Vagina (tissue), 2 donors: ENCODE measurements at places on chromosomes 4 and X.

- no peak for DNase-seq
Observed at GRCh38 chr4:149572716-149573115, 242.9 kb downstream of the IQCM start.

DNA sequence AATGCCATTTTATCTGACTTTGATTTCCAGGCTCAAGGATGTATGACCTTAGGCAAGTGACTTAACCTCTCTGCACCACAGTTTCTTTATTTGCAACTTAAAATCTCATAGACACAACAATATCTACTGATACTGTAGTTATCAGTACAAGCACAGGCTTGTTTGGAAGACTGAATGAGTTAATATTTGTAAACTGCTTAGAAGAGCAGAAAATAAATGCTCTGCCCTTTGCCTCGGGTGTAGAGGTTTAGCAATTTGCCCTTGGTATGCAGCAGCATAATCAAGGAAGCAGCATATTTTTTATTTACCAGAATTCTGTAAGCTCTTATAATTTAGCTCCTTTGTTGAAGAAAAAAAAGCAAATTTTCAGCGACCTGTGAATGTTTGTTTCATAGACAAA, 2.9 kb upstream of the CXCL1 start:
- DNase-seq = no peak

GRCh38 chr4:165758086-165758485, 115.0 kb upstream of the TLL1 start:
- DNase-seq = no peak

- no peak for DNase-seq
Observed at GRCh38 chrX:148500423-148501385, at the start of gene AFF2. AFF2 (plus strand) TSS chrX:148500617; CDS start chrX:148501098, 481 bp downstream.

GRCh38 chr4:16597845-16598596, 300.4 kb downstream of the LDB2 start:
- no peak for DNase-seq

GRCh38 chrX:31715675-31716074, 643.8 kb upstream of the FTHL17 start:
- no peak for DNase-seq

DNA sequence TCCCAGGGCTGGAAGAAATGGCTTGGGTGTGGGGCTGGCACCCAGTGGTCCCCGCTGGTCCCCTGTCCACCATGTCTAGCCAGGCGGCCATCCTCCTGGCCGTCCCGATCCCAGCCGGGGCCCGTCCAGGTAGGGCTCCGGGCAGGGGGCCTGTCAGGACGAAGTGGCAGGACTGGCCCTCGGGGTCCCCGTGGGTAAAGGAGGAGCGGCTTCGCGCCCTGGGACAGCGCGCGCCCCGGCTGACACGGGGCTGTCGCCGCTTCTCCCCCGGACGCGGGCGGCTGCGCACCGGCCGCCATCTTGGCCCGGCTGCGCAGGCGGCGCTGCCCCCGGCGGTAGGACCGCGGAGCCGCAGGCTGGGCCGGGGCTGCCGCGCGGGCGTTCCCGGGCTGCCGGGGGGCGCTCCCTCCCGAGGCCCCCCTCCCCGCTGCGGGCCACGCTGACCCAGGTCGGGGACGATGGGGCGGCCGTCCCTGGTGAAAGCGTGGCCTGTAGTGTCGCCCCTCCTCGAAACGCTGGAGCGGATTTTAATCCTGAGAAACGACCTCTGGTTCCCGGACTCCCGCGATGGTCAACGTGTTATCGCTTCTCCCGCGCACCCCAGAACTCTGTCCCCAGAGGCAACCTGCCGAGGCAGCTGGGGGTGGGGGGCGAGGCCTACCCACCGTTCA, 60.4 kb upstream of the BCOR start:
- no peak for DNase-seq

DNA sequence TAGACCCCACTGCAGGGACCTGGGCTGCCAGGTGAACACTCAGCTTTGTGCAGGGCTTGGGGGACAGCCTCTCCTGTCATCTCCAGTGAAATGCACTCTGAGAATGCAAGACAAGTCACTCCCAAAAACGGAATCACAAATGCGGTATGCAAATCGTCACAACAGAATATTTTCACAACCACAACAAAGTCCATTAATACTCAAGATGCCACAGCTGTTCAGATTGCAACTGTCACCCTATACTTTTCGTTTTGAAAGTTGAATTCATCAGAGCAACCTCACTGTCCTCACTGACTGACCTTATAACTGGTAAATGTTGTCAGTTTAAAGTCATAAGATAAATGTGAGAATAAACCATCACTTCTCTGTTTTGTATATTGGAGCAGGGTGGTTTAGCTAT, 16.6 kb downstream of the JAKMIP1 start:
- no peak for DNase-seq

- DNase-seq = no peak
Observed at GRCh38 chrX:4844376-4844775, 1130.9 kb upstream of the PRKX start.

DNA sequence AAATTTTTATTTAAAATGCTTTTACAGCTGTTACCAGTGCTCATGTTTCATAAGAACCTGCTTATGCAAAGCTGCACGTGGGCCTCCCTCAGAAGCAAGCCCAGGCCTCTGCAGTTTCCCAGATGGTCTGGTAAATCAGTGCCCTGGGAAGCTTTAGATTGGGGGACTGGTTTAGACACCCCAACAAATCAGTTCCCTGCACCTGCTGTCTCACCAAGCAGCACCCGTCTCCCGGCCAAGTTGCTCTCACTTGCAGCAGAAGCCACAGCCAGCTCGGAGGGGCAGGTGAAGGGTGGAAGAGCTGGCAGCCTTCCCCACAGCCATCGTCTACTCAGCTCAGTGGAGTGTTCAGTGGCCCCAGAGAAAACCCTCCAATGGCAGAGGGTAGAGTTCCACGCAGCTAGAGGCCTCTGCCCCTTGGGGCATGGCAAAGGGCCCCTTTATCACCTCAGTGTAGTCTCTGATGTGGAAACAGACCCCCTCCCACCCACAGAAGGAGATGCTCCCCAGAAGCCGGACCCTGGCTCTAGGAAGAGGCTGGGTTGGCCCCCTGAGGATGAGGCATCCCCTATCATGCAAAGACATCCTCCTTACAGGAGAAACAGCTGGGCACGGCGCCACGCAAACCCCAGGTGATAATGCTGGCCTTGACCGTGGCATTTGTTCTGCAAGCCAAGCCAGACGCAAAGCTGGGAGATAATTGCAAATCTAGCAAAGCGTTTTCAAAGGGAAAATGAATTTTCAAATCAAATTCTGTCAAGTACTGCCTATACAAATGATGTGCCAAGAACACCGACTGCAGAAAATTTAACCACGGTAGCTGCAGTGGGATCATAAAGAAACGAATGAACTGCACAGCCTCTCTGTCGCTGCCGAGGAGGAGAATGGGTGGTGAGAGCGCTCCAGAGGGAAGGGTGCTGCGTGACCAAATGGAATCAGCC, 51.9 kb downstream of the ZFYVE28 start:
- no peak for DNase-seq

- no peak for DNase-seq
Observed at GRCh38 chr4:188941524-188942119, 802.4 kb downstream of the TRIML1 start.

GRCh38 chr4:92447255-92447905, 143.6 kb downstream of the GRID2 start:
- DNase-seq = no peak

- no peak for DNase-seq
Observed at GRCh38 chrX:5708251-5708650, 520.4 kb downstream of the NLGN4X start.

DNA sequence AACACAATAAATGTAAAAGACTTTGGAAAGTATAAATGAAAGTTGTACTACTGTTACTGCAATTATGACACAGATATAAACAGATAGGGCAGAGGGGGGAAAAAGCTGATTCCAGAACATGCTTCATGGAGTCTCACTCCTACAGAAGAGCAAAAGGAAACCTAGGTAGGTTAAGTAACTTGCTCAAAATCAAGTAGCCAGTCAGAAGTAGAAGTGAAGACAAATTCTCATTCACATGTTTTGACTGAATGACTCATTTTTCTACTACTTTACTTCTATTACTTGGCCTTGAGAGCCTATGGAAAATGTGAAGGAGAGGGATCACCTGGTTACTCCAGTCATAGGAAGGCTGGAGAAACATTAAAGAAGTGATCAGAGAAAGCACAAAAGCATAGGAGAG, 23.6 kb upstream of the RASGEF1B start:
- no peak for DNase-seq

DNA sequence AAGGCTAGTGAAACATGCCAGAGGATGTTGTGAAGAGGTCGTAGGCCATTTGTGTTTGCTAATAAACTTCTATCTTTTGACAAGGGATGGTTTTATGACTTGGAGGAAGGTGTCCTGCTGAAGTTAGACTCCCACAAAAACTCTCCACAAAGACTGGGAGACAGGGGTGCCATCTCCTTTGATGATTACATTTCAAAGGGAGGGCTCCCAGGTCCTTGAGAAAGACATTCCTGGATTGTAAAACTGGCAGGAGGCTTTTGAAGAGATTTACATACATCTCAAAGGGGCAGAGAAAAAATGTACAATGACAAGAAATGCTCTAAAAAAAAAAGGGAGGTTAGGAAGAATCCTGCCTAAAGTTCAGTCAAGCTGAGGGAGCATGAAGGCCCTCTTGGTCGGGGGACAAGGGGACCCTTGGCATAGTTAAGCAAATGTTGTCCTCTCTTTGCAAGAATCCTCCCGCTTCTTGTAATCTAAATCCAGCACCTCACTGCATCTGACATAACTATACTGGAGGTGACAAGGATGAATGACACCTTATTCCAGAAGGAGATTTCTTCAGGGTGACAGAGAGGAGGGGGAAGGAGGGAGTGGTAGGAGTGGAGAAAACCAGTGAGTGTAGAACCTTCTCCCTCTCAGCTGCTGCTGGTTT, 41.1 kb upstream of the MGST2 start:
- no peak for DNase-seq

DNA sequence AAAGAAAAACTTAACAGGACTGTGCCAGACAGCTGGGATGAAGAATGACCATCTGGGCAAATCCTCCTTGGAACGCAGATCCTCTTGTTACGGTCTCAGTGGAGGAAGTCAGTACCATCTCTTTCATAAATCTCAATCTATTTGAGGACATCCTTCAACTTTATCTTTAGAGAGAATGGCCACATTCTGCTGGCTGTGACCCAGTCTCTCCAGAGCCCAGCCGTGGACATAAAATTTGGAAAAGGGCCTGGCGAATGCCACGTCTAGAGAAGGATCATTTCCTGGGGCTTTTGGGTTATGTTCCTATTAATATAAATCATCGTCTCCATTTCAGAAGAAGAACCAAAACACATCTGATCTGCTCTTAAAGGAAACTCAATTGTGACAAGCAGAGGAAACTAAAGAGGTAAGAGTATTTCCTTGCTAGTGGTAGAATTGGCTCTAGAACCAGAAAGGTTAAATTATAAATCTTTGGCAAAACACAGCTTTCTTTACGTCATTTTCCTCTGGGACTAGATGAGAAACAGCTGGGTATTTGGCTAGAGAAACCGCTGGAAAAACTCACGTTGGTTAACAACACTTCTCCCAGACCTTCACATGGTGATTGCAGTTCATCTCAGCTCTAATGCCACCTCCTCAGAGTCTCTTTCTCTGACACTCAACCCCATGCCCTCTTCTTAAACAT, 164.7 kb downstream of the CHIC2 start:
- DNase-seq = no peak

DNA sequence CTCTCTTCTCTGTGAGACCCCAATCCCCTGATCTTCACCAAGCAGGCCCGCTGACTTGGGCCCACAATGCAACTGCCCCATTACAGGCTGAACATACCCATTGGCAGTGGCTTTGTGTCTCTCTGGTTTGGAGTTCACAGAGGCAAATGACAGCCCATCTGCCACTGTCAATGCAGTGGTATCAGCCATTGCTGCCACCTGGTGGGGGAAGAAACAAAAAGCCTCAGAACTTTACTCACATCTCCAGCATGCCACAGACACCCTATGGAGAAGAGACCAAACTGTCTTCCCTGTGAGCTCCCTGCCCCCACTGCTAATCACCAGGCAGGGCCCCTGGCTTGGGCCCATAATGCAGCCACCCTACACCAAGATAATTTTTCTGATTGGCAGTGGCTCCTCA, 729.3 kb upstream of the ACTRT1 start:
- no peak for DNase-seq

GRCh38 chrX:111101580-111101979, 5.6 kb downstream of the PAK3 start:
- no peak for DNase-seq
